SHP77 (cell line): ENCODE measurements at places on chromosomes 2 and 18.

GRCh38 chr18:36281936-36282335, 15.6 kb upstream of the FHOD3 start:
- no peak for DNase-seq

GRCh38 chr18:63199743-63200241, 119.8 kb downstream of the BCL2 start:
- no peak for DNase-seq

DNA sequence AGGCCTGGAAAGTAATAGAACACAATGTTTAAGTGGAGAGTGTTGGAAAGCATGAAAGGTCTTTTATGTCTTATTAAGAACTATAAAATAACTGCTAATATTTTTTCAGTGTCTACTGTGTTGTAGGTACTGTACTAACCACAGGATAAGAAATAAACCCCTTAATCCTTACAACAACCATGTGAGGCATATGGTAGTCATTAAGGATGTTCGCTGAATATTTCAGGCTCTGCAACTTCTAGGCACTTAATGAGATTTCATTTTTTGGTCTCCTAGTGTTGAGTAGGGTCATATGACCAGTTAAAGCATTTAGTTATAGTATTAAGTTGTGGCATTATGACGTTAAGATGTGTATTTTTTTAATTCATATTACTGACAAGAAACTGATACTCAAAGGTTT, 346.6 kb upstream of the KCNH7 start:
- DNase-seq = no peak

DNA sequence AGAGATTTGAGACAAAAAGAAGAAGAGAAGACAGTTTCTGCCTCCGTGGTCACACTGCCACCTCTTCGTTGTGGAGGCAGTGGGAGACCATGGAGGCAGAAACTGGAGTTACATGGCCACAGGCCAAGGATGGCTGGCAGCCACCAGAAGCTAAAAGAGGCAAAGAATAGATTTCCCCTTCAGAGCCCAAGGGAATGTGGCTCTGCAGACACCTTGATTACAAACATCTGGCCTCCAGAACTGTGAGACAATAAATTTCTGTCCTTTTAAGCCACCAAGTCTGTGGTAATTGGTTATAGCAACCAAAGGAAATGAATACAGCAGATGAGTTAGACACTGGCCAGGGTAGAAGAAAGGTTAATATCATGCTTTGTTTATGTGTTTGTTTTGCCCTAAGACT, 420.4 kb upstream of the LYPD1 start:
- no peak for DNase-seq

DNA sequence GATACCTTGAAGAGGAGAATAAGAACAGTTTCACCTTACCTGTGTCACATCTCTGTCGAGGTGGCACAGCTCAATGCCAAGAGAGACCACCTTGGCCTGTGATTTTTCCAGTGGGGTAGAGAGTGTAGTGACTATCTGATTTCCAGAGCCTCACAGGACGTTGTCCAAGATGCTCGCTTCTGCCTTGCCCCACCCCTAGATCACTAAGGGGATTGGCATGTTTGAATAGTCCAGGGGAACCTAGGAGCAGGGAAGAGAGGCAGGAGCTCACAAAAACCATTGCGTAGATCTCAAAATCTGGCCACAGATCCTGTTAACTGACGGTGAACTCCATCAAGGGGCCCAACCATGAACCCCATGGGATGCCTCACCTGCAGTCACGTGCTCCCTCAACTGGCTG, 24.2 kb downstream of the TMEM178A start:
- no peak for DNase-seq

DNA sequence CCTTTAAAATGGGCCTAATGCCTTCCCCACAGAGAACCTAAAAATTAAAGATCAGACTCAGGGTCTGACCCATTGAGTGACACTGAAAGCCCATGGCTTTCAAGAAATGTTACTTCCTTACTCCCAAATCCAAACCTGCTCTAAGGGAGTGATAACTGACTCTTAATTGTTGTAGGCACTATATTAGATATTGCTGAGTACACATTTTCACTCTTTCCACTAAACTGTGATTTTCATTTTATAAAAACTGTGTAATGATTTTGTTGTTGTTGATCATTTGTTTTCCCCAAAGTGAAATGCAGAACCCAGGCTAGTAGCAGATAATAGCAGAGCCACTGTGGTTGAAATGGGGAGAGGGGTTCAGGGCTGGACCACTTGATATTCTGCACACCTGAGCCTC, 87.1 kb downstream of the LRRTM1 start:
- DNase-seq = no peak

- no peak for DNase-seq
These were observed 116.9 kb downstream of the SMAD7 start for GRCh38 chr18:48833701-48834412.
